Stimulated activated CD4-positive, alpha-beta T cell treated with anti-CD3 and anti-CD28 coated beads, Interleukin-1b, Interleukin-23, amount 100 ng/mL, for 1 hour (primary cell): ENCODE measurements at places on chromosomes 1 and 21.

DNA sequence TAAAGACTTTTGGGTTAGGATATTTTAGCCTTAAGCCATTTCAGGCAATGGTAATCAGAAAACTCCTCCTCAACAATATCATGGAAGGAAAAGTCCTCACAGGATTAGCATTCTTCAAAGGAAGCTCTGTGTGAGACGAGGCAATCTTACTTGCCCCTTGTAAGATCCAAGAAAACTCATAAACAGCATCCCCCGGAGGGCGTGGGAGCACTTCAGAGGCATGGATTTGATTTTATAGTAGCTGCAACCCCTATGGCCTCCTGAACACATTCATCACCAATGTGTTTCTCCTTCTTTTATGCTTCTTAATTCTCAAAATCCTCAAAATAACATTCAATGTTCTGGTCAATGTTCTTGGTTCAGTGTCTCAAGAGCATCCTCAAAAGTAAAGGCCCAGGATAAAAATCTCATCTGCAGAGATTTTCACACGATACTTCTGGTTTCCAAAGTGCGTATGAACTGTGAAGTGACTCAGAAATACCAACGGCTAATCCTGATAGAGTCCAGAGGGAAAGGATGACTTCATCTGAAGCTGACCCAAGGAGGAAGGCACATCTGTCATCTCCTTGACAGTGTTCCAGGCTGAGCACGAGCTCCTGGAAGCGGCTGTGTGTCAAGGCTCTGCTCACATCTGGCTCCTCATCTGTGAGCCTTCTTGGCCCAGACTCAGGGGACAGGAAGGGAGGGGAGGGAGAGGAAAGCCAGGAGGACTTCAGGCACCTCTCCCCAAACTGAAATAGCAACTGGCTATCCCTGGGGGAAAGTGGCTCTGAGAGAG is 49.3 kb upstream of the PSEN2 start:
- DNase-seq = no peak

- no peak for DNase-seq
Observed at GRCh38 chr1:86362807-86363206, 33.3 kb downstream of the ODF2L start.

DNA sequence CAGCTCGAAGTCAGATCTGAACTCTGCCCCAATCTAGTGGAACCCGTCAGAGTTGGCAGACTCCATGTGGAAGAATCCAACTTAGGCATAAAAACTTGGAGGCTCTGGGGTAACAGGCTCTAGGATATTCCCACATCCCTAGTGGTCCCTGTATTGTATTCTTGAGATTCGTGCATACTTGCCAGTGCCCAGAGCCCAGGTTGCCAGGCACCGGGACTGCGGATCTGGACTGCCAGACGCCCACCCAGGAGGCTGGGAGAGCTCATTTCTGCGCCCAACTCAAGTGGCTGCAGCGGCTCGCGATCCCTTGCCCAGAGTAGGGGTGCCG is 1.1 kb downstream of the GRIK1 start:
- no peak for DNase-seq

DNA sequence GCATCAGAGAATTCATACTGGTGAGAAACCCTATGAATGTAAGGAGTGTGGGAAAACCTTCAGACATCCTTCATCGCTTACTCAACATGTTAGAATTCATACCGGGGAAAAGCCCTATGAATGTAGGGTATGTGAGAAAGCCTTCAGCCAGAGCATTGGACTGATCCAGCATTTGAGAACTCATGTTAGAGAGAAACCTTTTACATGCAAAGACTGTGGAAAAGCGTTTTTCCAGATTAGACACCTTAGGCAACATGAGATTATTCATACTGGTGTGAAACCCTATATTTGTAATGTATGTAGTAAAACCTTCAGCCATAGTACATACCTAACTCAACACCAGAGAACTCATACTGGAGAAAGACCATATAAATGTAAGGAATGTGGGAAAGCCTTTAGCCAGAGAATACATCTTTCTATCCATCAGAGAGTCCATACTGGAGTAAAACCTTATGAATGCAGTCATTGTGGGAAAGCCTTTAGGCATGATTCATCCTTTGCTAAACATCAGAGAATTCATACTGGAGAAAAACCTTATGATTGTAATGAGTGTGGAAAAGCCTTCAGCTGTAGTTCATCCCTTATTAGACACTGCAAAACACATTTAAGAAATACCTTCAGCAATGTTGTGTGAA is 12.8 kb downstream of the ZFP69B start:
- DNase-seq = no peak

DNA sequence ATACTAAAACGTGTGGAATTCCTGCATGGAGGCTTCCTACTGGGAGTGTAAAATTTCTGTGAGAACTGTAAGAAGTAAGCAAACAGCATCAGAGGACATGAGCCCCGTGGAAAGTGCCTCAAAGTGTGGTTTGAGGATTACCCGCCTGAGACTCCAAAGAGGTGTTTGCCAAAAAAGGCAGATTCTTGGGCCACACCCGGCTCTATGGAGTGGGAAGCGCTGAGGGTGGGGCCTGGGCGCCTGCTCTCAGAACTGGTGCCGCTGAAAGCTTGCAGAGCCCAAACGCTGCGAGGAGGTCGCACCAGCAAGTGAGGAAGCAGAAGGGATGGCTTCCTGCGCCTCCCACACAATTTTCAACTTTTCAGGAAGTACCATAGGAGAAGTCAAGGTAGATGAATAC is 43.0 kb upstream of the PSEN2 start:
- DNase-seq = no peak

DNA sequence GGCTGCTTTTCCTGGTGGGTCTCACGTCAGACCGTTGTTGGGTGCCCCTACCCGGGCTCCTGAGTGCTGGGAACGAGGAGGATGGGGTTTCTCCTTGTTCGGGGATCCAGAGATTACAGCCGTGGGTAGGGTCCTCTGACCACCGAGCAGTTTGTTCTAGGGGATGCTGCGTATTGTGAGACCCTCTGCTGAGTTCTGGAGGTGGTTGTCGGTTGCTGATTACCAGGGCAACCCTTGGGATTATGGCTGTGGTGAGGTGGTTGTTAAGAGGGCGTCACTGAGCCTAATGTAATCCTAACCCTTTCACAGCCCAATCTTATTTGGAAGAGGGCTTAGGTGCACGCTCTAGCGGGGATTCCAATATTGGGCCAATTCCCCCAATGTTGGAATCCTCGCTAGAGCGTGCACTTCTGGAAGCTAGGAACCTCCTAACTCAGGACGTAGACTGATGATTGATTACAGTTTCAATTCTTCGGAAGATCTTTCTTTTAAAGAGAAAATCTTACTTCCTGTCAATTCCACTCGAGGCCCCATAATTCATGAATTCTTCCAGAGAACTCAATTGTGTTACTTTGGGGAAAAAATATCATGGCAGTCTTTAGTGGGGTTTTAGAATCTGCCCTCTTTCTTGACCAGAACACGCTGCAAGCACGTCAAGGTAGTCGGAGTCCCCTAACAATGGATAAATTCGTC is 483 bp downstream of the TCEANC2 start:
- no peak for DNase-seq

GRCh38 chr1:240174734-240175133 is 83.1 kb downstream of the FMN2 start:
- DNase-seq = no peak

GRCh38 chr1:8460132-8460544 is 142.2 kb downstream of the SLC45A1 start:
- no peak for DNase-seq

DNA sequence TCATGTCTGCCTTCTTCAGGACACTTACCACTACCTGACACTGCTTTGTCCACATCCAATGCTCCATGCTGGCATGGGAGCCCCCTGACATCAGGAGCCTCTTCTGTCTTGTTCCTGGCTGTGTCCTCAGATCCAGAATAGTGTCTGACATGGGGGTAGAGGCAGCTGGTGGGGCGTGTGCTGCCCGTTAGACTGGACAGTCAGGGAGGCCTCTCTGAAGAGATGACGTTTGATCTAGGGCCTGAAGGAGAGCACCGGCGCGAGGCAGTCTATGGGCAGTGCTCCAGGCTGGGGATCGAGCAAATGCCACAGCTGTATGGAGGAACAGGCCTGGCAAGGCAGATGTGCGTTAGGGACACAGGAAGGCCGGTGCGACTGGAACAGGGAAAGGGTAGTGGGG is 16.6 kb downstream of the SLC9A1 start:
- no peak for DNase-seq

- no peak for DNase-seq
Observed at GRCh38 chr1:20380616-20381035, 90.0 kb downstream of the VWA5B1 start.

DNA sequence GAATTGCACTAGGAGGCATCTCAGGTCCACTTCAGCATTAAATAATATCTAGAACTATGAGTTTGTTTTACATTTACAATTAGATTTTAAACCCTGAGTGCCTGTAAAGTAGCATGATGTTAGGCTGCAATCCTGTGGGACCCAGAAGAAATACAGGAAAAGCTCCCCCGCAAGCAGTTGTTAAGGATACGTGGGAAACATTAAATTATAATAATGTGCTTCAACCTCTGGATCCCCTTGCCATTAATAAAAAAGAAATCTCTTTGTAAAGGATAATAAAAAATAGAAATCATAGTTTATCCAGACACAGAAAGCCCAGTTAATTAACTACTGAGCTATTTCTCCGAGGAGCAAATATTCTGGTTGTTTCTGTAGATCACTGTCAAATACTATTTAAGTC is 106.0 kb downstream of the PCNX2 start:
- no peak for DNase-seq

- DNase-seq = no peak
Observed at GRCh38 chr1:66058558-66058957, 265.9 kb downstream of the PDE4B start.

DNA sequence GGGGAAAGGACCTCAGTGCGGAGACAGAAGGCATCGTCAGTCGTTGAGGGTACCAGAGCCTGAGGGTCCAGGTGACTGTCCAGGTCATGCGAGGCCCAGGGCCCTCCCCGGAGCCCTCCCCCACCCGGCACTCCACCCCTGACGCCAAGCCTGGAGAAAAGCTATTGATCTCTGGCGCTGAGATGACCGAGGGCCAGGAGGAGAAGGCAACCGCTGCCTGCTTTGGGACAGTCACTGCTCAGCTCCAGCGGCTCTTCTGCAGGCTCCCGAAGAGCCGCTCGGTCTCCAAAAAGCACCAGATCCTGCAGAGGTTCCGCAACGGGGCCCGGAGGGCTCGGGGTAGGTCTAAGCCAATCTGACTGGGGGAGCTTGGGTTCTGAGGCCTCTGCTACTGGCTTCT is 10.9 kb downstream of the RASSF5 start:
- DNase-seq = no peak

DNA sequence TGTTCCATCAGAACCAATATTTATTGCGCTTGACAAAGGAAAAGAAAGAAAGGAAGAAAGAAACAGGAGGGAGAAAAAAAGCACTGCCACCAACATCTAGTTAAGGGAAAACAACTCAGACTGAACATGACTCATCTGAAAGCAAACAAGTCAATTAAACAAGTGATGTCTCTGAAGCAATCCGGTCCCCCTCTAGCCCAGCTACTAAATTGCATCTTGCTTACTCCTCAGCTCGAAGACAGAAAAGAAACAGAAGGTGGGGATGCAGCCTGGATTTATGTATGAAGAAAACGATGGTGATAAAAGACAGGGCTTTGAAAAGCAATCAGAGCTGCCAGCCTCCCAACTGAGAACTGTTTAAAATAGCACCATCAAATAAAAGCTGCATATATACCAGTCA is 188.2 kb downstream of the OMA1 start:
- DNase-seq = no peak

DNA sequence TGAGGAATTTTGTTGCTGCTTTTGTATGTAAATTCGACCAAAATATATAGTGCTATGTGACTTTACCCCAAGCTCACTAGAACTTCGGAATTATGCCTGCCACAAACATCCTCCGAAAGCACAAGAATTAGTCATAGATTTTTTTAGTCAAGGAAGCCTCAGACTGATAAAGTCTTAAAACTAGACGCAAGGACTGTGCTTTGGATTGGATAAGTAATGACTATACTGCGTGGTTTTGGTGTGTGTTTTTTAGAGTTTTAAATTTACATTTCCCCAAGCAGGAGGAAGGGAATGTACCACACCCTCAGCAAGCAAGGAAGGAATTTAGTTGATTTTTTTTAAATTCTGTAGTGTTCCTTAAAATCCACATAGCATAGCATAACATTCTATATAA is 10.3 kb downstream of the WLS start:
- no peak for DNase-seq

GRCh38 chr1:201138311-201138840 is 11.4 kb upstream of the ASCL5 start:
- DNase-seq = no peak

- no peak for DNase-seq
Observed at GRCh38 chr1:212690816-212691403, 8.7 kb downstream of the BATF3 start.

DNA sequence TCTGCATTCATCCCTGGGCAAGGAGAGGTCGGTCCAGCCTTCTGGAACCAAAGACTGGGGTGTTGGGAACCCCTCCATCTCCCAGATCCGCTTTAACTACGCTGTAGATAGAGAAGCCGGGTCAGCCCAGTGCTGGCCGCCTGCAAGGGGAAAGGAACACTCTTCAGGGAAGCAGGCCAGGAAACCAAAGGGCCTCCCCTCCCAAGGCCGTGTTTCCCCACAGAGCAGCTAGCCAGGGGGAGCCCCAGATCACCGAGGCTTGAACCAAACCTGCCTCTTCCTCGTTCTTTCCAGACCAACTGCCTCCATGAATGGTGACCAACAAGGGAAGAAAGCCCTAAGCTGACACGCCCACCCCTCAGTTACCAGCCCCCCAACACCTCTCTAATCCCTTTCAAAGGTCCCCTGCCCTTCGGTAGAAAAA is 1.2 kb upstream of the CHD5 start:
- DNase-seq = no peak

GRCh38 chr1:171346881-171347280 is 32.9 kb downstream of the FMO4 start:
- DNase-seq = no peak

GRCh38 chr1:206854401-206855129 is 10.9 kb upstream of the IL20 start:
- no peak for DNase-seq

DNA sequence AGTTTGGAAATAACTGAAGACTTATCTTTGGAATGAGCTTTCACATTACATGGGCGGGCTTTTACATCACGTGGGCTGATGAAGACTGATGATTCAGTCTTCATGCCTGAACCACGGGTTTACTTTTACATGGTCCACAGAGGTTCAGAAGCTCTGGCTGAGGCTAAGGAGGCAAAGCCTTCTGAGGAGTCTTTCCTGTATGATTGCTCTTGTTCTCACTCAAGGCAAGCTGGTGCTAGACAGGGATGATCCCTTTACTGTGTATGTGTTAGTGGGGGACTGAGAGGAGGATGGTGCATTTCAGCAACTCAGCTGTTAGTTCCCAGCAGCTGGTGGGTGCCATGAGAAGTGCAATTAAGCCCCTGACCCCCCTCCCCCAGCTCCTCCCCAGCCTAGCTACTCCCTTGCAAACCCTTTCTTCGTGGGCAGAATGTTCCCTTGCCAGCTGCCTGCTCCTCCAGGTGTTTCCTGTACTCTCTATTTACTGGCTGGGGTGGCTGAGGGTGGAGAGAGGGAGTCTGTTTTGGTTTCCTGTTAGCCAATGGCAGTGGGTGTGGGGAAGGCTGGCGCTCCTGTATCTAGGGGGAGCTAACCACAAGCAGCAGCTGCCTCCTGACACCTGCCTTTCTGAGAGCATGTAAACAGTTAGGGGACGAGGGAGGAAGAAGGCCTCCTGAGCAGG is 15.4 kb downstream of the BTG2 start:
- DNase-seq = no peak

- no peak for DNase-seq
Observed at GRCh38 chr1:121518726-121519041, 333.9 kb downstream of the SRGAP2C start.
